Ecto neural progenitor cell (in vitro differentiated cells): ENCODE measurements at places on chromosomes 1 and 21.

GRCh38 chr21:33754481-33754880, 112.2 kb downstream of the ITSN1 start:
- no peak for DNase-seq

DNA sequence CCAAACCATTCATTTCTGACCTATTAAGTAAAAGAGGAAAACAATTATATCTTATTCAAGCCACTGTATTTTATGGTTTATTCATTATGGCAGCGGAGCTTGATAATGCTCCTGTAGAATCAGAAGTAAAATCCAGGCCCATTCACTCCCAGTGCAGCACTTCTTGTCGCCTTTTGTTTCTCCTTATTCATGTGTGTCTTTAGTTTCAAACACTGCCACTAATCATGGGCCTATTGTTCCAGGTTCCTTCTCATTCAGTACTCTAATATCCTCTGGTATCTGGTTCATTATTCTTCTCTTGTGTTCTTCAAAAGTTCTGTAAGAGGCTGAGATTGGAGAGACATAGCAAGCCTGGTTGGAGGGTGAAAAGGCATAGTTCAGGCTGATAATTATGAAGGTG, 218.3 kb downstream of the LRRIQ3 start:
- no peak for DNase-seq

- DNase-seq = no peak
These were observed 18.7 kb downstream of the TRMT1L start for GRCh38 chr1:185137896-185138545.

DNA sequence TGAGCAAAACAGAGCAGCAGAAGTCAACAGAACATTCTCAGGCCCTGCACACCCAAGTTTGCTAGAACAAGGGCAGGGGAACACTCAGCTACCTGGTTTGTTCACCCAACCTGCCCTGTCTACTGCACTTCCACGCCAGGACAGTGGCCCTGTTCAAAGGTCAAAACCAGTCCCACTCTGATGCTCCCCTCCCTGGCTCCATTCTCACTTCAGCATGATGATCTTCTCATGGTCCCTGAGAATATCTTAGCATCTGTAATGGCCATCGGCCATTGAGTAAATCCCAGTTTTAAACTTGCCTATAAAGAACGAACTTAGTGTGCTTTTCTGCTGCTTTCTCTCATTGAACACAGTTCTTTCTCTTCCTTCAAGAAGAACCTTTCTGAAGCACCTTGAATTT, 293.6 kb downstream of the SMYD3 start:
- no peak for DNase-seq

GRCh38 chr1:225480825-225481434, 53.1 kb upstream of the LBR start:
- no peak for DNase-seq

DNA sequence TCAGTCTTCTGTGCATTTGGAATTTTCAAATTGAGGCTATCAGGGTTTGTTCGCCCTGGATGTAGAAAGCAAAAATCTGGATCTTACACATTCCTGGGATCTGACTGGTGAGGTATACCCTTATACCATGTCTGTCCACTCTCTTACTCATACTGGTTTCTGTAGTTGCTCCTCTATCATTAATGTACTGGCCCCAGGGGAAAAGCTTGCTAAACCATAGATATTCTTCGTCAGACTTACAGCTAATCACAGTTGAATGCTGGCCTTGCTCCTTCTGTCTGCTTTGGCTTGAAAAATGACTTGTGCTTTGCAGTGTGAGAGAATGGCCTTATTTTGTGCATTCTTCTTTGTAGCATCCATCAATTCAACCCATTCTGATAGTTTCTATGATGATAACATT, 30.5 kb downstream of the TBCE start:
- no peak for DNase-seq

GRCh38 chr1:167856711-167857418, 57.1 kb downstream of the ADCY10 start:
- no peak for DNase-seq

DNA sequence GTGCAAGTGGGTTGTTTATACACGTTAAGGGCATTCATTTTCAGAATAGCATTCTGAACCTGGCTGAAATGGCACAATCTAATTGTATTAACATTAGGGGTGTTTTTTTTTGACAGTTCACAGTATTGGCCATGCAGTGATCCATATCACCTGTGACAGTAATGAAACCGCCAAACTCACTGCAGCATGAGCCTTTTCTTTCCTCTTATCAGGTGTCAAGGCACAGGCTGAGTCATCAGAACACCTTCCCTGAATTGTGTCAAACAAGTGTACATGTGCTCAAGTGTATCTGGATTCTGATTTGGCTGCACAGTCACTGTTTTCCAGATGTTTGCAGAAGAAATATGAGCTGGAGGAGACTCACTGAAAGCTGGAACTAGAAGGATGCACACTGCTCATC, 47.7 kb upstream of the C8B start:
- DNase-seq = no peak

DNA sequence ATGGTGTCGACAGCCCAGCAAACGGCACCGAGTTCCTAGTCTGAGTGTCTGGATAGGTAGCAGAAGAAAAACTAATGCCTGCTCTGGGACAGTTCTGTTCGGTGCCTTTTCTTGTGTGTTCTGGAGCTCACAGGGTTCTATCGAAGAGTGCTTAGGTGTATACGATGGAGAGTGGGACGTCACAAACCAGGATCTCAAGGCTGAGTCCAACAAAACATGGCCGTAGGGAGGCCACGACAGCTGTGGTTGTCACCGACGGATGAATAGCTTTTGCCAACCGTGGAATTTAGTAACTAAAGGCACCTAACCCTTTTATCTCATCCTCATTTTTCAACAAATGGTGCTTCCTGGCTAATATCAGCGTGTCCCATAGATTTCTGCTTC, 635 bp upstream of the SYNJ1 start:
- no peak for DNase-seq

DNA sequence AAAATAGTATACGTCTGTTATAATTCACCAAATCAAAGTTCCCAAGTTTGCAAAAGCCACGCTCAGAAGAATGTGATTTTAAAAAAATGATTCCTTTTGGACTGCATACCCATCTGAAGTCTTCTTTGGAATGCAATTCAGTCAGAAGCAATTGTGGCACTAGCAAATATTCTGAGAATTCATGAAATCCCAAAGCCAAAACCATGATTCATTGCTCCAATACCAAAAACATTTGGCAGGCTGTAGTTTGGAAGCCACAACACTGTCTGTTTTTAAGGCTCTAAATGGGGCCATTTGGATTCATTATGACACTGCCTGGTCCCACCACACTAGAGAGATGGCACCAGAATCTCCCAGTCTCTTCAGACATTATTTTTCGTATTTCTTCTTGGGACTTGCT, 21.8 kb upstream of the LRRC53 start:
- no peak for DNase-seq

GRCh38 chr1:101843160-101843559, 153.6 kb downstream of the OLFM3 start:
- DNase-seq = peak; percentile 60

DNA sequence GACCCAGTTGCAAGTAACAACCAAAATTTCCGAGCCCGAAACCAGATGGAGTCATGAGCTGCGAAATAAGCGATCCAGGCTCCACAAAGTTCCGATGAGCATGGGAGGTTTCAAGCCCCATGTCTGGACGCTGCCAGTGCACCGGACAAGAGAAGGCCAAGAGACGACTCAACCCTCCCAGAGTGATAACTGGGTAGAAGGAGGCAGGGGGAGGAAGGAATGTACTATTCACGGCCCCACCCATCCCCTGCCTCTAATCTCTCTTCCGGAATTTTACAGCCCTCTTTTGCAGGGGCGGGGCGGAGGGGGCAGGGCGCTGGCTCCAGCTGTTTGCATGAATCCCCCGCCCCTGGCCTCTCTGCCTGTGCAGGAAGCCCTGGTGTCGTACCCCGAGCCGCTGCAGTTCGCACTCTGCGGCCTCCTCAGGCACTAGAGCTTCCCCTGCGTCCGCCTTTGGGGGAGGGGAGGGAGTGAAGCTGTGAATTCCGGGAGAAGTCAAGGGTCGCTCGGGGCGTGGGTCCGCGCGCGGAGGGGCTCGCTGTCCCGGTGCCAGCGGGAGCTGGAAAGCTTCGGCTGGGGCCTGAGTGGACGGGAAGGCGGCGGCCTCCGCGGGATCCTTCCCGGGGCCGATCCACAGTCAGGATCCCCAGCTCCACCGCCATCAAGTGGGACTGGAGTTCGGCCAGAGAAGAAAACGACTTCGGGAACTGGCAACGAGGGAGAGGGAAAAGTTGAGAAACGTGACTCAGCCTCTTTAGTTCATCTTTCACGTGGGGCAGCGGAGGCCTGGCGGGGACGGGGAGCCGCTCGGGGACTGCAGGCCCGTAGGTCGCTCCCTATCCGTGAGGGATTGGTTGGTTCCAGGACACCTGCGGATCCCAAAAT, 6.3 kb upstream of the PTP4A2 start:
- DNase-seq = peak; percentile 93

GRCh38 chr1:53122201-53122885, 20.1 kb downstream of the SLC1A7 start:
- DNase-seq = no peak

DNA sequence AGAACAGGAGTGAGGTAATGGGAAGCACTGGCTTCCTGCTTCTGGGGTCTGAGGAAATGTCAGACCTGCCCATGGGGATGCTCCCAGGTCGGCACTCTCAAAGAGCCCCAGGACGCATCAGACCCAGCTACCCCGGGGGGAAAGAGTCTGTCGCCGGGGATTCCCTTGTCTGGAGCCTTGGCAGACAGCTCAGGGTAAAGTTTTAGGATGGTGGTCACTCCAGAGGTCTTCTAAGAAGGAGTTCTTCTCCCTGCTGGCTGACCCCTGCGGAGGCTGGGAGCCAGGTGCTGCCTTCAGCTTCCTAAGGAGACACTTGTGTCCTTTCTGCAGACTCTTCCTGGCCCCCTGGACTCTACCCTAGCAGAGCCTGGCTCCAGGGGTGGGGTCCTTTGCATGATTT, 61.9 kb upstream of the PSEN2 start:
- no peak for DNase-seq

DNA sequence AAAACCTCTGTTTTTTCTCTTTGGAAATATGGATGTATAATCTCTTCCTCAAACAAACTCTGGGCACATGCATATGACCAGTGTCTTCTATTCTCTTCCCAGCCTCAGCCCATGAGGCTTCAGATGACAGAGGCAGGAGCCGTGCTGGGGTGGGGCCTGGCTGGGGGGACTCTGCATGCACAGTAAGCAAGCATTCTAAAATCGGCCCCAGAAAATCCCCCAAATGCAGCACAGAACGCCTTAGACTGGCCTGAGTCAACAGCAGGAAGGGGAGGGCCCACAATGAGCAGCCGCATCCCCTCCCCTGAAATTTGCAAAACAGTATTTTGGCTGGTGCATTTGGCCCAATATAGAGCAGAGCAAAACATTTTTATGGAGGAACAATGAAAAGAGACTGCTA, 47.8 kb downstream of the ITPKB start:
- DNase-seq = no peak

DNA sequence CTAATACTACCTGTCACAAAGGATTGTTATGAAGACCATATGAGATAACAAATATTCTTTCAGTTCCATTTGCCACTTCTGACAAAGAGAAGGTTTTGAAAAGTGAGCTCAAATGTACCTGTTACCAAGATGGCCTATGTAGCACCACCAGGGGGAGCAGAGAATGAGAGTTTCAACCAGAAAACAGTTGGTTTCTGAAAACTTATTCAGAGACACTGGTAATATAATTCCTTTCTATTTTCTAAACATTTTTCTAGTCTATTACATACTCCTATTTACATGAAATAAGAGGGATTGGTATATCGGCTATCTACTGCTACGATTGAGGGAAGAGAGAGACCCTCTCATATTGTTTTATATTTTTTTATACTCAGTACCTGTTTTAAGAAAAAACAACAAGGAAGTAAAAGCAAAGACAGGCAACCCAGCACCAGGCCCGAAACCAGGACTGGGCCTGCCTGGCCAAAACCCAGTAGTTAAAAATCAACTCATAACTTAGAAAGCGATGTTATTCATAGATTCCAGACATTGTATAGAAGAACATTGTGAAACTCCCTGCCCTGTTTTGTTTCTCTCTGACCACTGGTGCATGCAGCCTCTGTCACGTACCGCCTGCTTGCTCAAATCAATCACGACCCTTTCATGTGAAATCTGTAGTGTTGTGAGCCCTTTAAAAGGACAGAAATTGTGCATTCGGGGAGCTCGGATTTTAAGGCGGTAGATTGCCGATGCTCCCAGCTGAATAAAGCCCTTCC, 48.3 kb downstream of the IL23R start:
- no peak for DNase-seq

DNA sequence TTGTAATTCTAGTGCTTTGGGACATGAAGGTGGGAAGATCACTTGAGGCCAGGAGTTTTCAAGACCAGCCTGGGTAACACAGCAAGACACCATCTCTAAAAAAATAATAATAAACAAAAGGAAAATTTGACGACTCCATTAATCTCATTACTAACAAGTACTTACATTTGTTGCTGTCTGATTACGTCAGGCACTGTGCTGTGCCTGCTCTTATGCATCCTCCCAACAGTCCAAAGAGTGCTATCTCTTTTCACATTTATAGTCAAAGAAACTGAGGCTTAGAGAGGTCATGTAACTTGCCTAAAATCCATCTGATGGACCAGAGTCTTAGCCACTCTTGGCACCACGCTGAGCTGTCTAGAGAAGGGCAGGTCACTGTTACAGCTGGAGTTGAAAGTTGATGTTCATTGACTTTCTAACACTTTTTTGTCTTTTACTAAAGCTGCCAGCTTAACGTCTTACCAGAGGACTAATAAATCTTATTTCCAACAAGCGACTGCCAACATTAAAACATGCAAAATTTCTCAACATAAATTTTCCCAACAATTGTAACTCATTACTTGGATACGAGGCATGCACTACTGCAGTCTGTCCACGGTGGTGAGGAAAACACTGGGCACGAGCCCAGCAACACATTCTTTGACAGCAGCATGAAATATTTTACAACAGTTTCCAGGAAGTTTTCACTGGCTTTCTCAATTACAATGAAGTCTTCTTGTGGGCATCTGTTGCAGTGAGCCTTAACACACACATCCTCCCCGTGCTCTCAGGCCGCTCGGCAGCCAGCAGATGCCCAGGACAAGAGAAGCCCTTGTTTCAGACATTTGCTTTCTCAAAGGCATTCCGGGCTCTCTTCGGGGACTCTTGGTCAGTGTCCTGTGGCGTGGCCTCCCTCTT, 262.9 kb upstream of the PROX1 start:
- DNase-seq = peak; percentile 49

DNA sequence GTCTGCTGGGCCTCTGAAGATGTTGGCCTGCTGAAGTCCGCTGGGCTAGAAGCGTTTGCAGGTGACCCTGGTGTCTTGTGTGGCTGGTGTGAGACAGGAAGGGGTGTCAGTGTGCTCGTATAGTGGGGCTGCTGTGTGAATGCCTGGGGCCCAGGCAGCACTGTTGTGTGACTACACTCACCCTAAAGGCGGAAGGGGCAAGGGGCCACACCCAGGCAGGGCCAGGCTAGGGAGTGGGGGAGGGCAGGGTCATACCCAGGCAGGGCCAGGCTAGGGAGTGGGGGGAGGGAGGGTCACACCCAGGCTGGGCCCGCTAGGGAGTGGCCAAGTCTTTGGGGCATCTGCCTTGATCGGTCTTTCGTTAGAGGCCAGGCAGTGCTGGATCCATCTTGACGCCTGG, 25.0 kb downstream of the PDXK start:
- DNase-seq = no peak

- DNase-seq = no peak
These were observed 1271.4 kb downstream of the KCNT2 start for GRCh38 chr1:195336812-195337211.
